Lower lobe of right lung (tissue), 2 donors: ENCODE measurements at places on chromosomes 1 and 21.
A peak's percentile ranks its signal among the peaks of the same experiment; 100 is the strongest.

- DNase-seq: no peak
Observed at GRCh38 chr1:86750530-86750929, 46.2 kb downstream of the SH3GLB1 start.

GRCh38 chr1:45753248-45754037, 3.0 kb upstream of the IPP start:
- DNase-seq: no peak

DNA sequence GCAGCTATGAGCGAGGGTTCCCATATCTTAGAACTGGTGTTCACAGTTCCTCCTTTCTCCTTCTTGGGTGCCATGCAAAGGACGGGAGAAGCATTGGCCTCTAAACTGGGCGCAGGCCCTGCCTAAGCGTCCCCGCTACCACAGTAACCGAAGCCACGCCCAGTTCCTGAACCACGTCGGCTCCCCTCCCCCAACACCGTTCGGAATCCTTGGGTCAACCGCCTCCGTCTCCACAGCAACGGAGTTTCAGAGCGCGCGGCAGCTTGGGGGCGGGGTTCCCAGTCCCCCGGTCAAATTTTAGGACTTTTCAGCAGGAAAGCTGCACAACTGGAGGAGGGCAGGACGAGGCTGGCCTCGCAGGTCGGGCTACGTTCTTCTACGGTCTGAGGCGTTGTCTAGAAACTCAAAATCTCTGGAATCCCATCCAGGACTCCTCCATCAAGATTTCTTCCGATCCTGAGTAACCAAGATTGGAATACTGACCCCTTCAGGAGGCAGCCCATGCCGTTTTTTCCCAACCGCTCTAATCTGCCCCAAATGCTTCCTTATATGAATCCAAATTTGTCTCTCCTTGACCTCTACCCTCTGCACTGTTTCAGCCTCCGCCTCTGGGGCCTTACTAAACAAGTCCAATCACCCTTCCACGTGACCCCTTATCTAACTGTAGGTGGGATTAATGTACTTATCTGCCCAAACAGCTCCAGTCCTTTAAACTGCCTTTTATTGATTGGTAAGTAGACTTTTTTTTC, at the start of gene SPAG17:
Gene SPAG17, minus strand, starts transcription at position 145 of the 749 bp plus-strand sequence. Its CDS starts 71 bp downstream, at position 74.
- peak; percentile 73 for DNase-seq

DNA sequence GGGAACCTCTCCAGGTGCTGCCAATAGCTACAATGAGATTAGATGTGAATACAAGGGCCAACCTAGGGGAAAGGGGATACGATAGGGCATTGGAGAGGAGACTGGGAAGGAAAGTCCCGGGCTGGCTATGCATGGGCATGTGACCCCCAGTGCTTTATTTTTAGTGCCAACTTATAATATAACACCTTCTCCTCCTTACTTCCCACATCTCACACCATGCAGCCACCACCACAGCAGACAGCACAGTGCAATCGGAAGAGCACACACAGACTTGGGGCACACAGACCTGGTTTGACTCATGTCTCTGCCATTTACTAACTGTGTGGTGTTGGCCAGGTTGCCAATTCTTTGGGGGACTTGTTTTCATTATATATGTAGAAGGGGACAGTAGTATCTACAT, 85.4 kb downstream of the TOMM20 start:
- DNase-seq: no peak

- DNase-seq: peak; percentile 94
Observed at GRCh38 chr1:16145030-16145661, 10.7 kb downstream of the EPHA2 start.

DNA sequence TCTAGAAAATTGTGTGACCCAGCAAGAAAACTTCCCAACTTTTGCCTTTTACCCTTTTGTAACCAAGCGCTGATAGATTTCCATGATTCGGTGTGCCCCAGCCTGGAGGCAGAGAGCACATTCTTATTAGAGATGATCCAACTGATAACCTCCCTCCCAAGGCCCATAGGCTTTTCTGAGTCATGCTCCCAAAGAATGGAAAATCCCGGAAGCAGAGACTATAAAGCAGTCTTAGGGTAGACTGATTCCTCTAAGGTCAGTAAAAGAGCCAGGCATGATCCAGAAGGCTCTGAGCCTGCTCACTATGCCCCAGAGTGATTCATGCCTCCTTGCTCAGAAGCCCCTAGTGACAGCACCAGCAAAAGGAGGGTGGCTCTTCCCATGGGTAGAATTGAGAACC, 4.3 kb downstream of the CAMK1G start:
- DNase-seq: no peak

- no peak for DNase-seq
Observed at GRCh38 chr1:19337289-19337688, 25.2 kb downstream of the SLC66A1 start.

GRCh38 chr1:1567891-1568291, 6.8 kb downstream of the SSU72 start:
- no peak for DNase-seq

GRCh38 chr1:166391279-166392066, 224.7 kb upstream of the FAM78B start:
- DNase-seq: no peak

- no peak for DNase-seq
Observed at GRCh38 chr1:109838838-109839240, 71.8 kb upstream of the CSF1 start.

GRCh38 chr1:55140137-55140536, 75.0 kb downstream of the USP24 start:
- no peak for DNase-seq

DNA sequence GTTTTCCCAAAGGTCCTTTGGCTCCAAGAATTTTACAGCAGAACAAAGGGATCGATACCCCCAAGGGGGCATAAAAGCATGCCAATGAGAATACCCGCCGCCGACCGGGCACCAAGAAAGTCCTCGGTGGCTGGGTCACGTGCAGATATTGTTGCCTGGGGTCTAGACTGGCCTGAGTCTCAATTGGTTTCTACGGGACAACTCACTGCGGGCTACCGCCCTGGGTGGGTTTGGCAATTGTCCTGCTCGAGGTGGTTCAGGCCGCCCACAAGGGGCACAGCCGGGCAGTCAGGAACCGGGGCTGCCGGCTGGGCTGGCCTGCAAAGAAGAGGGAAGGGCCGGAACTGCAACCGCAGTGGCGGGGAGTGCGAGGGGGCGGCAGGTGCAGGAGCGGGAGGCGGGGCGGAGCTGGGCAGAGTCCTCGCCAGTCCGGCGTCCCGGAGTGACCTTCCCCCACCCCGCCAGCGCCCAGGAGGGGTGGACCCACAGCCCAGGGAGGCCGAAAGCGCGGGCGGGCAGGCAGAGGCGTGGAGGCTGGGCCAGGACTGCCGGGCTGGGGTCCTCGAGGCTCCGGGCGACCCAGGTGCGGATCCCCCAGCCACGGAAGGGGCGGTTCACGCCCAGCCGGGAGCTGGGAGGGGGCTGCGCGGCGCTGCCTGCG, 926 bp upstream of the ATP1B1 start:
- peak; percentile 94 for DNase-seq

DNA sequence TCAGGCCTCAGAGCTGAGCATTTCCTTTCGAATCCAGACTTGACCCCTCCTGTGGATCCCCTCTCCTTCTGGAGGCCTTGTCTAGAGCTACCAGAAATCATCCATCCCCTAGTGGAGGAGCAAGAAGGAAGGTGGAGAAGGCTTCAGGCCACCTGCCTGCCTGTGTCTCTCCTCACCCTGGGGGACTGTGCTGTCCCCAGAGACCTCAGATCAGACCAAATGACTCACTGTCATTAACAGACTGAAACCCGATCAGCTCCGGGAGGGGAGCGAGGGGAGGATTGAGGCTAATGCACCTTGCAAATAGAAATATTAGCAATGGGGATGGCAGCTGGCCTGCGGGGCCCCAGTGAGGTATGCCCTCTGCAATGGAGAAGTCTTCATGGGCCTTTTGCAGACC, 2.1 kb downstream of the MYBPH start:
- no peak for DNase-seq

GRCh38 chr1:113783254-113784103, 24.2 kb upstream of the PHTF1 start:
- DNase-seq: no peak

GRCh38 chr1:29538586-29538985, 302.3 kb downstream of the PTPRU start:
- no peak for DNase-seq

- no peak for DNase-seq
Observed at GRCh38 chr1:7159116-7159781, 374.0 kb downstream of the CAMTA1 start.

DNA sequence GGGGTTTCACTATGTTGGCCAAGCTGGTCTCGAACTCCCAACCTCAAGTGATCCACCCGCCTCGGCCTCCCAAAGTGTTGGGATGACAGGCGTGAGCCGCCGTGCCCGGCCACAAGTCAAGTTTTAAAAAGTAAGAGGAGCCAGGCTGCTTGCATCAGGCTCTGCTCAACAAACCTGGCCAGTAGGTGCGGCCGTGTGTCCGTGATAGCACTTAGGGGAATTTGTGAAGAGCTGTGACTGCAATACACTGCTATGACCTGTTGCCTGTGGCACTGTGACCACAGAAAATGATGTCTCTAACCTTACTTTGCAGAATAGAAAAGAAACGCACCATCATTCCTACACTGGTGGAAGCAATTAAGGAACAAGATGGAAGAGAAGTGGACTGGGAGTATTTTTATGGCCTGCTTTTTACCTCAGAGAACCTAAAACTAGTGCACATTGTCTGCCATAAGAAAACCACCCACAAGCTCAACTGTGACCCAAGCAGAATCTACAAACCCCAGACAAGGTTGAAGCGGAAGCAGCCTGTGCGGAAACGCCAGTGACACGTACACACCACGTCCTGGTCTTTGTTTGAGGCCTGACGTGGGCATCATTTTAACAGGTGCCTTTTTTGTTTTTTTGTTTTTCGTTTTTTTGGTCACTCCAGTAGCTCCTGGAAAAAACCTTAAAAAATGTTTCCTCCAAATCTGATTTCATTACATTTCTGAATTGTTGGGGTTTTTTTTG, 16.7 kb downstream of the C1orf174 start:
- peak; percentile 16 for DNase-seq

DNA sequence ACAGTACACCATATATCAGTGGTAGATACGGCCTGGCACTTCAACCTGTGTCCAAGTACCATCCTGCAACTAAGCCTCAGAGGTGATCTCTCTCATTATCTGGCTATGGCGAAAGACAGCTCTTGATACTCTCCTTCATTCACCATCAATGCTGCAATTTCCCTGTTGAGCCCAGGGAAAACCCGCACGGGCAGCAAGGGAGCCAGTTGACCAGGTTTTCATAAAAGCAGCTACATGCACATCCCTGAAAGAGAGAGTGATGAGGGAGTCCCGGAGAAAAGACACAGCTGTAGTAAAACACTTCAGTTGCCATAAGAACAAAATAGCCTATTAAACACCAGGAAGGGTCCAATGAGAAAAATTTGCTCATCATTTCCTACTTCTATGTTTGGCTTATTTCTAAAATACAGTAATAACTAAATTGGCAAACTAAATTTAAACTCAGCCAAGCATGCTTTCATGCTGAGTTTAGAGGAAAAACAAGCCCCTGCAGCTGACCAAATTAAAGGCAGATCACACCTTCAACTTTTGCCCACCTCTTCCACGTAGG, 68.3 kb downstream of the CAPZB start:
- DNase-seq: no peak

- DNase-seq: peak; percentile 55
Observed at GRCh38 chr1:67534627-67535065, 104.4 kb upstream of the SERBP1 start.

DNA sequence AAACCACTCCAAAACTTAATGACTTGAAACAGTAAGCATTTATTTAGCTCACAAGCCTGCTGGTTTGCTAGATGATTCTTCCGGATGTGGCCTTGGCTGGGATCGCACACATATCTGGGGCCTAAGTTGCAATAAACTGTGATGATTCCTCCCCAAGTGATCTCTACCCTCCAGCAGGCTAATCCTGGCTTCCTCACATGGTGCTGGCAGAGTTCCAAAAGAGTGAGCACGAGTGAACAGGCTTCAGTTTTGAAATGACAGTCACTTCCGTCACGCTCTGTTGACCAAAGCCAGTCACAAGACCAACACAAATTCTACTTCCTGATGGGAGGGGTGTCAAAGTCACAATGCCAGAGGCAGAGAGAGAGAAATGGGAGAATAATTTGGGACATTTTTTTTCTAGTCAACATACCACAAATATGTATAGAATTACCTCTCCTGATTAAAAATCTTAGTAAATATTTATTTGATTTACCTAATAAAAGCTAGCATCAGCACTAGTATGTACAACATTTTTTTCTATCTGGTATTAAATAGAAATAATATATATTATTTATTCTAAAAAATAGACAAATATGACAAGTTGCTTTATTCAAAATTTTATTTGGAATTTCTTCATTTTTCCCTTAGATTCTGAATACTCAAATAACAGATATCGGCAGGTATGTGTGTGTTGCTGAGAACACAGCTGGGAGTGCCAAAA, 292.7 kb downstream of the TPR start:
- peak; percentile 67 for DNase-seq

DNA sequence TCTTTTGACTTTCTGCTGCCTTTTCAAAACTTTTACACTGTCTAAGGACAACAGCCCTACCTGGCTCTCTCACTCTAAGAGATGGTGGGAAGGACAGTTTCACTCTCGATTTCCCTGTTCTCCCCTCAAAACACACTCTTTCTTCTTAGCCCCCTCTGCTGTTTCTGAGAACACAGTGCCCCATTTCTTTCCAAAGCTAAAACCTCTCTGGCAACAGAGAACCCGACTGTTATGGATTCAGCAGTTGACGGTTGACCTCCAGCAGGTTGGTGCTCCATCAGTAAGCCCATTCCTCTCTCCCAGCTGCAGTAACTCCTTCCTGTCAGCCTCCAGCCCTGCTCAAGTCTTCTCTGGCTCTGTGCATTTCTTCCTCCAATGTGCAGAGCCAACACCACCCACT, 88.2 kb upstream of the ABCD3 start:
- DNase-seq: no peak

- DNase-seq: no peak
Observed at GRCh38 chr21:15671188-15671587, 58.6 kb upstream of the USP25 start.

DNA sequence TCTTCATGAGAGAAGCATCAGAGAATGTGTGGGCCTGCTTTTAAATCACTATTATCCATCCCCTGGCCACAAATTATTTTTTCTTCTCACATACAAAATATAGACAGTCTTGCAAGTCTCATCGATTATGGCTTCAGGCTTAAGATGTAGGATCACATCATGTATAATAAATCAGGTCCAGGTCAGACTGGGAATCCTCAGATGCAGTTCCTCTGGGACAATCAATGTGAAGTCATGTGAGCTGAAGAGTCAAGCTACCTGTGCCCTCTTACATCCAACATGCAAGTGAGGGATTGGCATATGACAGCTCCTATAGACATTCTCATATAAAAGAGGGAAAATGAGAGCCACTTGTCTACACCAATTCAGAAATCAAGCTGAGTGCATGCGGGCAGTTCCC, 631.8 kb downstream of the PTPRU start:
- no peak for DNase-seq

- no peak for DNase-seq
Observed at GRCh38 chr1:21469581-21469980, 29.6 kb downstream of the NBPF3 start.

GRCh38 chr1:63987014-63987627, 213.3 kb downstream of the ROR1 start:
- no peak for DNase-seq
